Panc1 (cell line): ENCODE measurements at places on chromosomes 16 and 17. TPM values are rescaled to one million over a fixed set of nuclear protein-coding genes. Genes with fewer than 3 reads are reported as not detected.

- H3K27ac ChIP-seq, result no peak overlapping the region
- DNase-seq, result no peak
- peaks cover 20% of the 10 kb centered on the region for H3K4me1 ChIP-seq
- peaks cover 6% of the 10 kb centered on the region for H3K27me3 ChIP-seq
- H3K4me3 ChIP-seq, result no peak overlapping the region
These were observed 59.9 kb upstream of the DLX4 start for GRCh38 chr17:49908782-49909714.

GRCh38 chr17:19260958-19261357 is 23.8 kb downstream of the EPN2 start:
- DNase-seq, result no peak
- no peaks in the 10 kb centered on the region for H3K27me3 ChIP-seq
- no peaks in the 10 kb centered on the region for H3K4me1 ChIP-seq
- no peaks in the 10 kb centered on the region for H3K36me3 ChIP-seq
- H3K27ac ChIP-seq, result no peak overlapping the region

DNA sequence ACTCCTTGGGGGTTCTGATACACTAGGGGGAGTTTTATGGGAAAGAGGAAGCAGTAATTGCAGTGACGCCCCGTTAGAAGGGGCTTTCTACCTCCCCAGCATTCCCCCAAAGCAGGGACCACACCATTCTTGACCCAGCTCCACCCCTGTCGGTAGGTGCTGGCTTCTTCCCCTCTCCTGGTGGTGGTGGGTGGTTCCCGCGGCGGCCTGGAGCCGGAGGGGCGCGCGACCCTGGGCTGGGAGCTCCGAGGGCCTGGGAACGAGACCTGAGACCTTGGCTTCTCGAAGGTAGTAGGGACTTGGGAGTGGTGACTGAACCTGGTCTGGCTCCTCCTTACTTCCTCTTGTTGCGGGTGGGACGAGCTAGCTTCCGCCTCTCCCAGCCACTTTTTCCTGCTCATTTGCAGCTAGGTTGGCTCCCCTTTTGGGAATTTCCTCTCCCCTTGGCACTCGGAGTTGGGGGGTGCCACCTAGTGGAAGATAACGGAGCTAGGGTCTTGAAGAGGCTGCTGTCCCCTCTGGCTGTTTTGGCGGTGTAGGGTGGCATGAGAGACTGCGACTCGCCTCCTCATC is 438 bp downstream of the GRN start:
- peak overlapping the region; percentile 86 for H3K27ac ChIP-seq
- no peak for DNase-seq
- H3K36me3 ChIP-seq, result peaks cover 4% of the 10 kb centered on the region; the same call in 1 of the 2 replicates
- peak overlapping the region; percentile 95 for H3K4me3 ChIP-seq

DNA sequence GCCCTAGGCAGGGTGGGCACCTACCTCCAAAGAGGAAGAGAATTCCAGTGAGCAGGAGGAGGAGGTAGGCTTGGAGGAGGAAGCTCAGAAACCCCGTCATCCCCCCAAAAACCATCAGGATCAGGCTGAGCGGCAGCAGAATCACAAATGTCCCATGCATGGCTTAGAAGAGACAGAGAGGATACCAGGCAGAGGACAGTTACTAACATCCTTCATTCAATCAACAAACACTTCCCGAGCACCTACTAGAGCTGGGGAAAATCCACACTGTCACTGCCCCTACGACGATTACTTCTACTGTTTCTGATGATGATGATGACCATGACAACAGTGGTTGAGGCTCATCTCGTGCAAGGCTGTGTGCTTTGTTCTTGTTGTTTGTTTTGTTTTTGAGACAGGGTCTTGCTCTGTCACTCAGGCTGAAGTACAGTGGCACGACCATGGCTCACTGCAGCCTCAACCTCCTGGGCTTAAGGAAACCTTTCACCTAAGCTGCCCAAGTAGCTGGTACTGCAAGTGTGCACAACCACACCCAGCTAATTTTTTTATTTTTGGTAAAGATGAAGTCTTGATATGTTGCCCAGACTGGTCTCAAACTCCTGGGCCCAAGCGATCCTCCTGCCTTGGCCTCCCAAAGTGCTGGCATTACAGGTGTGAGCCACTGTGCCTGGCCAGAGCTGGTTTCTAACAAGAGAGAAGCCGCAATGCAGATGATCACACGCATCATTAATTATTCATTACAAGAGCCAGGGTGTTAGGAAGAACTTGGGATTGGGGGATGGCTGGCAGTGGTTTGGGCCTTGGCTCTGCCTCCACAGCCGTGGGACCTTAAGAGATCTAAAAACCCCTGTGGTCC is 18.0 kb downstream of the TMEM114 start:
- H3K4me1 ChIP-seq, result no peaks in the 10 kb centered on the region
- no peaks in the 10 kb centered on the region for H3K36me3 ChIP-seq
- H3K27me3 ChIP-seq, result peaks cover 9% of the 10 kb centered on the region; the same call in 1 of the 2 replicates
- no peak for DNase-seq
- no peak overlapping the region for H3K27ac ChIP-seq
- H3K4me3 ChIP-seq, result no peak overlapping the region

DNA sequence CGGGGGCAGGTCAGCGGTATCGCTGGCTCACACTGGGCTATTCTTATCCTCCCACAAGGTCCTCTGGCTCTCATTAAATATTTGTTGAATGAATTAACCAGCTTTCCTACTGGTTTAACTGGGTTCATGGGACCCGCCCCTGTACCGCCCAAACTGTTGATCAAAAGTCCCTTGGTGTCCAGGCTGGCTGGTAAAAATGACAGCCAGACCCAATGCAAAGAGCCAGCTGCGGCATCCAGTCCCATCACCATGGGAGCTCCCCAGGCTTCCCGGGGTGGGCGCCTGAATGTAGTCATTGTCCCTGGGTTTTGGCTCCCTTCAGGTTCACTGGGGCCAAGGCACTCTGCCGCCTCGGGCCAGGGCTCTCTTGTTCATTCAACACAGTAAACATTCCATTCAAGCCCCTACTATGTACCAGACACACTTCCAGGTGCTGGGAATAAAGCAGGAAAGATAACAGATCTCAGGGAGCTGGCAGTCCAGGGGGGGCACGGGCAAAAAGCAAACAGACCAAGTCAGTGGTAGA is 11.7 kb upstream of the ATP2C2 start:
- no peak overlapping the region for H3K27ac ChIP-seq
- DNase-seq, result no peak

- no peak for DNase-seq
- no peaks in the 10 kb centered on the region for H3K27me3 ChIP-seq
- H3K4me1 ChIP-seq, result no peaks in the 10 kb centered on the region
- H3K36me3 ChIP-seq, result no peaks in the 10 kb centered on the region
- no peak overlapping the region for H3K4me3 ChIP-seq
These were observed 44.9 kb downstream of the MEOX1 start for GRCh38 chr17:43616852-43617251.

DNA sequence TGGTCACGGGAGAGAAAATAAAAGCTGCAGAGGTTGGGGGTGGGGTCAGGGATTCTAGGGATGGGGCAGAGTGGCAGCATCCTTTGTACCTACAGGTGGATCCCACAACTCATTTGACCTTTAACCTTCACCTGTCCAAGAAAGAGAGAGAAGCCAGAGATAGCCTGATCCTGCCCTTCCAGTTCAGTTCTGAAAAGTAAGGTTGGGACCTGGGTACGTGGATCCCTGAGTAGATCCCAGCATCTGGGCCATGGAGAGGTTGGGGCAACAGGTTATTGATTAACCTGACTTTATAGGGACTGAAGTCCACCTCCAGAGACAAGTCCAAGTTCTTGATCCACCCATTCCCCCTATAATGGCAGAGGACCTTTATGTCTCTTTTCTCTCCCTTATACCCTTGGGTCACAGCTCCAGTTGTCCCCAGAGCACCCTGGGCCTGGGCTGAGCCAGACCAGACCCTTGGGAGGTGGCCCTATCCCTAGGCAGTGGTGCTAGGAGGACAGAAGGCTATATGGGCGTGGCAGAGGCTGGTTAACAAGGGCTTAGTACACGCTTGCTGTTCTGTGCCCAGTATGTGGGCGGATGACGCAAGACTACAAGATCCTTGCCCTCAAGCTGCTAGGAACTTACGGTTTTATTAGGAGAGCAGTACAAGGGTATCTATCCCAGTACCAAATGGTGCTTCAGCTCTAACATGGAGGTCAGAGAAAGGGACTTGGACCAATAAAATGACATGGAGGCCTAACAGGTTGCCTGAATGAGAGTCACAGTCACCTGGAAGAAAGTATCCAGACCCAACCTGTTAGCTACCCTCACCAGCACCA is 3.3 kb downstream of the CLDN7 start:
- peaks cover 8% of the 10 kb centered on the region for H3K36me3 ChIP-seq
- H3K4me3 ChIP-seq, result no peak overlapping the region
- H3K27ac ChIP-seq, result peak overlapping the region; percentile 48; the same call in 1 of the 2 replicates
- H3K27me3 ChIP-seq, result no peaks in the 10 kb centered on the region
- H3K4me1 ChIP-seq, result peaks cover 20% of the 10 kb centered on the region

- H3K36me3 ChIP-seq, result no peaks in the 10 kb centered on the region
- no peak overlapping the region for H3K27ac ChIP-seq
- no peaks in the 10 kb centered on the region for H3K4me1 ChIP-seq
- no peak for DNase-seq
- no peaks in the 10 kb centered on the region for H3K27me3 ChIP-seq
These were observed 198.4 kb downstream of the ANKFN1 start for GRCh38 chr17:56351675-56352074.

DNA sequence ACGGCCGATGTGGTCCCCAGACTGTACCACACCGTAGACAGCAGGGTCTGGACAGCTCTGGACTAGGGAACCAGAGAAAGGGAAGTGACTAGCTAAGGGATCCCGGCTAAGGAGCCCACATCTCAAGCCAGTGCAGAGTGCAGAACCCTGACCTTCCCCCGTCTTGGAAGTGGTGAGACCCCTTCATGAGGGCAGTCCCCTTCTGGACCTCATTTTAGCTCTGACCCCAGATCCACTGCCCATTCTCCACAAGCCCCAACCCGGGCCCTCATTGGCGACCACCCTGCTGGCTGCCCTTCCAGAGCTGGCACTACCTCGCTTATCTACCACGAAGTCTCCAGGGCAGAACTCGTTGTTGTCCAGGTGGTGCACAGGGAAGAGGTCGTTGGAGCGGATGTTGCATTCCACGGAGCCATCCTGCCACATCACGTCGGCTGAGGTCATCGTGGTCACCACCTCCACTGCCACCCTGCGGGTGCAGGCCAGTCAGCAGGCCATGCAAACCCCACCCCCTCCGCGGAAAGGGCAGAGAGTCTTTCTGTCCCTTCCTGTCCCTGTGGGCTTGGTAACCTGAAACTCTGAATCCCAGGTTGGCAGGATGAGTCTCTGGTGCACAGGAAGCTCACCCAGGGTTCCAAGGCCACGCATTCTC is 14.2 kb downstream of the SPHK1 start:
- no peaks in the 10 kb centered on the region for H3K4me1 ChIP-seq
- peaks cover 9% of the 10 kb centered on the region for H3K36me3 ChIP-seq
- H3K4me3 ChIP-seq, result no peak overlapping the region
- H3K27ac ChIP-seq, result no peak overlapping the region
- no peak for DNase-seq
- H3K27me3 ChIP-seq, result no peaks in the 10 kb centered on the region

- DNase-seq, result no peak
- H3K4me3 ChIP-seq, result no peak overlapping the region
These were observed 48.2 kb upstream of the CDC42EP4 start for GRCh38 chr17:73359987-73360410.

DNA sequence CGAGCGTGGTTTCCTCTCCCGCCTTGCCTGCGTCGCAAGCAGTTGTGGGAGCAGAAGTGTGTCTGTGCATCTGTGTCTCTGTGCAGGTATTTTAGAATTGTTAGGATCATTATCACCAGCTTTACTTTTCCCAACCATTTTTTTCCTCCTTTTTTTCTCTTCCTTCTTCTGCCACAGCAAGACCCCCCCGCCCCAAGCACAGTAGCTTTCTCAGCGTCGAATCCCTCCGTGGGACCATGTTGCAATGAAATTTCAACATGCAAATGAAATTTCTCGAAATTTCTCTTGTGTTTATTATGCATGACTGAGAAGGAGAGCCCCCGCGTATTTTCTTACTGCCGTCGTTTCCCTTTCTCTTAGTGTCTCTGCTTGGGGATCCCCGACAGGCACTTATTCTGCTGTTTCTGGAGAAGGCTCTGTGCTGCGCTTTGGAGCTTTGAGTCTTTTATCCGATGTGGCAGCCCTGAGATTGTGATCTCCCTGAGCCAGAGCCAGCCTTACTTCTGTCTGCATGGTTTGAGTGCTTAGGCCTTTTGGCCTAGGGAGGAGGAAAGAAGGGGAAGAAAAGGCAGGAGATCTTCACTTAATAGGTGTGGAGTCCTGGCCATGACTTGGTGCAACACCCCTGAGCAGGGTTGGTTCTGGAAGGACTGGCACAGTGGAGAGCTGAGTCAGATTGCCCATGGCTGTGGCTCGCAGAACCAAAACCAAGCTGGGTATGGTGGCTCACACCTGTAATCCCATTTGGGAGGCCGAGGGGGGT is 5.0 kb downstream of the ARMC7 start:
- no peaks in the 10 kb centered on the region for H3K27me3 ChIP-seq
- peak overlapping the region; percentile 60 for H3K27ac ChIP-seq
- peaks cover 6% of the 10 kb centered on the region; the same call in 1 of the 2 replicates for H3K36me3 ChIP-seq

GRCh38 chr17:59381716-59382570 is 50.5 kb downstream of the YPEL2 start:
- H3K27me3 ChIP-seq, result no peaks in the 10 kb centered on the region
- H3K27ac ChIP-seq, result no peak overlapping the region
- DNase-seq, result no peak

DNA sequence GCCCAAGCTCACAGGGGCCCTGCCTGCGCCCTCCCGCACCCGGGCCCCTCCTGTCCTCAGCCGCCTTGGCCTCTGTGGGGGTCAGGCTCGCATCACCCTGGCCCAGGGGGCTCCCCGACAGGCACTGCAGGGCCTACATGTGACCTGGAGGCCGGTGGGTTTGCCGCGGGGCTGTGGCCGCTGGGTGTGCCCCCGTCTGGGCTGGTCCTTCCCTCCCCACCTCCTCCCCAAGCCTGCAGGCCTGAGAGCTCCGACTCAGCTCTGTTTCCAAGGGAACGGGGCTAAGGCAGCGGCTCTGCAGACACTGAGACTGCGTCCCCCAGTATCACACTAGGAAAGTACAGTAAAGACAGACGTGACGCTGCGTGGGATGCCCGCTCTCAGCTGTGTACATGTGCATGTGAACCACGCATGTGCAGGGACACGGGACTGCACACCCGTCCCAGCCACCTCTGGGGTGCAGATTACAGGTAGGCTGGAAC is 16.5 kb upstream of the WDR45B start:
- H3K4me1 ChIP-seq, result no peaks in the 10 kb centered on the region
- no peak overlapping the region for H3K27ac ChIP-seq
- H3K36me3 ChIP-seq, result no peaks in the 10 kb centered on the region
- no peak for DNase-seq
- no peak overlapping the region for H3K4me3 ChIP-seq

ALOX12B gene
- total RNA-seq, result not detected

FZD2 gene
- 35.4 TPM for total RNA-seq

KRTAP4-4 gene
- not detected for total RNA-seq

SYCE1L gene
- 4.5 TPM for total RNA-seq

ODAD4 gene
- total RNA-seq, result 0.69 TPM

KRTAP16-1 gene
- total RNA-seq, result not detected
